ENCODE measurements at places on chromosomes 16 and 17.

DNA sequence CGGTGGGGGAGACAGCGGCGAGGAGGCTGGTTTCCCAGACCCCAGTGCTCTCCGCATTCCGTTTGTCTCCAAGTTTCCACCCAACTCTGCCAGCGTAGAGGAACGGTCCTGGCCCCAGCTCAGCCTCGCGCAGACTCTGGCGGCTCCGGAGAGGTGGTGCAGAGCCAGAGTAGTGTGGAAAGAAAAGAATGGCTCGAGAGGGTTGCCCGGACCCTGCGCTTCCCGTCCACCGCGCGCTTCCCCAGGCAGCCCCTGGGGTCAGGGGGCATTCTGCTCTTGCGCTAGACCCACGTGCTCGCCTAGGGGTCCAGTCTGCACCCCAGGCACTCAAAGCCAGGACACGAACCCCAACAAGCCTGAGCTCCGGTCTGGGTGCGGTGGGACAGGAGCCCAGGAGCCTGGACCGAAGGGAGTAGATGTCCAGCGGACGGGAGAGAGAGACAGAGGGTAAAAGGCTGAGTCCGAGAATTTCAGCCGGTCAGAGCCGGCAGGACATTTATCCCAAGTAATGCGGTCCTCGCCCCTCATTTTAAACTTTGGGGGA, 3.8 kb downstream of the PMP22 start:
- no peak for DNase-seq

DNA sequence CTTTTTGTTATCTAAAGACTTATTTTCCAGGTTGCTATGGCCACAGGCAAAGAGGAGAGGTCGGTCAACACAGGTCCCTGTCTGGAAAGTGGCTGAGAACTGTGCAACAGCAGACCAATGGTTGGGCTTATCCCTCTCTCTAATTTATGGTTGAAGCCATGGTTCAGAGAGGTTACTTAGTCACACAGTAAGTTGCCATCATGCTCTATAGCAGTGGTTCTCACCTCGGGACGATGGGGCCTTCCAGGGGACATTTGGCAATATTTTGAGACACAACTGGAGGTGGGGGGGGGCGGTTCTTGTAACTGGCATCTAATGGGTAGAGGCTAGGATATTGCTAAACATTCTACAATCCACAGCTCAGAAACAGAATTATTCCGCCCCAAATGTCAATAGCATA, 842 bp upstream of the LDAF1 start:
- no peak for DNase-seq

GRCh38 chr16:56325956-56326355, 99.4 kb downstream of the AMFR start:
- DNase-seq: no peak

DNA sequence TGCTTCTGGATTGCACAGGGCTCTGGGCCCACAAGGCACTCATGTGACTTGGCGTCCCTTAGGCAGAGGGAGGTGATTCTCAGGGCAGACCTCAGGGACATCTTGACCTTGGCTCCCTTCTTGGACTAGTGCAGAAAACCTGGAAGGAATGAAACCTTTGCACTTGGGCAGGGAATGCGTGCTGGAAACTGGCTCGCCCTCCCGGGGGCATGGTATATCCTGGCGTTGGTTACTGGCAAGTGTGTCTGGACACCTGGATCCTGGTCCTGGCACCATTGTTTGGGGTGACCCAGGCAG, 63.5 kb upstream of the LGALS9 start:
- no peak for DNase-seq

DNA sequence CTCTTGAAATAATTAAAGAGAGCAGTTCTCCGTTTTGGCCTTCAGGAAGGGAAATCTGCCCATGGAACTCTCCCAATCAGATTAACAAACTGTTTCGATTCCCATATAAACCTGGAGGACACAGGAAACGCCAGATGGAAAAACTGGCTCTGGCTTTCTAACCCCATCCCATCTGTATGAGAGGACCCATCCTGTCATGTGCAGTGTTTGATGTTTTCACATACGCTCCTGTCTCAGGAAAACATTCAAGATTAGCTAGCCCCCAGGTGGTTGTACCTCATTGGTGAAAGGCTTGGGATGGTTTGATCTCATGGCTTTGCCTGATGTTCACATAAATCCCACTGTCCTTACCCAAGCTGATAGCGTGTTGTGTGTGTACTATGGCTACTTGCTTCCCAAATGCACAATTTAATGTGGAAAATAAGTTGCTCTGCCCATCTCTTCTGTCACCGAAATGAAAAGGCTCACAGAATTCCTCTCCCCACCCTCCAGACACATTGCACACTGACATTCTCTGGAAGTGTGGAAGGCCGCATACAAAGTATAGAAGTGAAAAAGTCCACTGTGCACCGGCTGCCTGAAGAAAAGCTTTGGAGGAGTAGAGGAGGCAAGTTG, 18.2 kb upstream of the ERN1 start:
- no peak for DNase-seq

- no peak for DNase-seq
These were observed 45.5 kb upstream of the TNRC6A start for GRCh38 chr16:24683847-24684493.

GRCh38 chr17:79414063-79414792, 196.6 kb downstream of the RBFOX3 start:
- no peak for DNase-seq

- no peak for DNase-seq
These were observed 47.0 kb upstream of the FBXO47 start for GRCh38 chr17:39014044-39014794.

- no peak for DNase-seq
These were observed 816.9 kb downstream of the CDH11 start for GRCh38 chr16:64304951-64305350.

- no peak for DNase-seq
These were observed 24.0 kb upstream of the SSTR5 start for GRCh38 chr16:1048442-1049112.

- DNase-seq: no peak
These were observed 2.3 kb downstream of the SHISA9 start for GRCh38 chr16:12903407-12904328.

- peak; percentile 42 for DNase-seq
These were observed 804 bp downstream of the BORCS6 start for GRCh38 chr17:8189041-8189710.

- no peak for DNase-seq
These were observed 147.0 kb upstream of the TNRC6C start for GRCh38 chr17:77811521-77811920.

- DNase-seq: no peak
These were observed 22.6 kb upstream of the PMP22 start for GRCh38 chr17:15287538-15288267.

- no peak for DNase-seq
These were observed 23.0 kb downstream of the TSPOAP1 start for GRCh38 chr17:58305626-58306025.

DNA sequence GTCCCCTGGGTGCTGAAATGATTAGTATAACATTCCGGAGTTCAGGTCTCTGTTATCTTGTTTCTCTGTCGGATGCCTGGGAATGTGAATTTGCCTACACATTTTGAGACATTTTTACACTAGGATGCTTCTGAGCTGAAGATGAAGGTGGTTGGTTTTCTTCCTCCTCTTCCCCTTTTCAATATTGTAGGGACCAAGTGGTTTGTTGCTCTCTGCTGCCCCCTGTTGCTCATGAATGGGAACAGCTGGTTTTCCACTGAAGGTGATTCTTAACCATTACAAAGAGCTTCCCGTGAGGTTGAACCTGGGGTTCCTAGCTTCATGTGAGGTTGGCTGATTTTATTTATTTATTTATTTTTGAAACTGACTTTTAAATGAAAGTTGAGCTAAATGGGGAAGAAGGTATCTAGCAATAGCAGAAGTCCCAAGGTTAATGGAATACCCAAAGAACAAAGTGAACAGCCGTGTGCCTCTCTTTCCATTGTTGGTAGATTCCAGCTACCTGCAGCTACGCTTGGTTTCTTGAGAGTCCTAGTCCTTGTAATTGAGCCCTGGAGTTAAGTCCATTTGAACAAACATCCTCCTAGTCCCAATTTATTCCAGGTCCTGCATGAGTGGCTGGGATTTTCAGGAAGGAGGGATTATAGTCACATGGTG, 983.9 kb upstream of the EEF2KMT start:
- DNase-seq: no peak

GRCh38 chr16:57562066-57562465, 19.6 kb downstream of the ADGRG5 start:
- DNase-seq: no peak

DNA sequence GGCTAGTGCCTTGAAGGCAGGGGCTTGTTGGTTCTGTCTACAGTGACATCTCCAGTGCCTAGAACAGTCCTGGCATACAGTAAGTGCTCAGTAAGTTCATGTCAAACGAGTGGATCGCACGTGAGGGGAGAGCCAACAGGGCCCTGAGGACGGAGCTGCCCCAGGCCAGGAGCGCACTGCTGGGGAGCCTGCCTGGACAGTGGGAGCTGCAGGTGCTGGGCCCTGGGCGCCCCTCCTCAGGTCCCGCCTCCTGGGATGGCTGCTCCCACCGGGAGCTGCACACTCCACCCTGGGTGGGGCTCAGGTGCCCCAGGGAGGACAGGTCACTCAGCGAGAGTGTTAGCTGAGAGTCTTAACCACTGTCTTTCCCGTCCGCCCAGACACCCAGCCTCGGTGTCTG, 1.8 kb downstream of the EVPL start:
- DNase-seq: no peak

GRCh38 chr16:28596840-28597691, at the start of gene SULT1A2:
Gene SULT1A2, minus strand, starts transcription at chr16:28597050. Its CDS starts 1,120 bp downstream, at chr16:28595930.
- DNase-seq: no peak

DNA sequence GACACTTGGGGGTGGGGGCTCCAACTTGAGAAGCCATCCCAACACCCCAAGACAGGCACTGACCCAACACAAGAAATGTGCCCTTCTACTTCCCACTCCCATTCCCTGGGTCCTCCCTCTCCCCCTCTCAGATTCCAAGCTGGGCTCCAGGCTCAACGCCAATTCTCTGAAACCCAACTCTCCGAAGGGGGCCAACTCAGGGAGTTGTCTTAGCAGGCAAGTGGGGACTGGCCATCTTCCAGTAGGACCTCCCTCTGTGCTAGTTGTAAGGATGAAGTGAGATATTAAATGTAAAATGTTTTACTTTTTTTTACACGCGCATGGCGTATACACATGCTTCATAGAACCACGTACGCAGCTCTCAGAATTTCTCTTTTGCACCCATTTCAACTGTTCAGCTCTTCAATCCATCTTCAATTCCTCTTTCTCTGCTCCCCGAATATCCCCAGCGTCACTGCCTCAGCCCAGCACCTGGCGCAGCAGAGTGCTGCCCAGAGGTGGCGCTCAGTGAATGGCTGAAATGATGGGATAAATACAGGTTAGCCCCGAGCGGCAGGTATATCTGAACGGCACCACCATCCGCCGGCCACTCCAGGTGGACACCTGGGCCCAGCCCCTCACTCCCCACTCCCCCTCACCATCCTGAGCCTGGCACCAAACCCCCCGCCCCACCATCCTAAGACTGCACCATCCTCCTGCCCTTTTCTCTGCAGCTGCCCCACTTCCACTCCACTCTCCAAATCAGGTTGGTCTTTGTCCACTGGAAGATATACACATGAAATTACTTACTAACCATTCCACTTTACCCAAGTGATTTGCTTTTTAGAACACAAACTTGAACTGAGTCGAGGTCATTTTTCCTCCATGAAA, 43.9 kb upstream of the TNRC6C start:
- no peak for DNase-seq

DNA sequence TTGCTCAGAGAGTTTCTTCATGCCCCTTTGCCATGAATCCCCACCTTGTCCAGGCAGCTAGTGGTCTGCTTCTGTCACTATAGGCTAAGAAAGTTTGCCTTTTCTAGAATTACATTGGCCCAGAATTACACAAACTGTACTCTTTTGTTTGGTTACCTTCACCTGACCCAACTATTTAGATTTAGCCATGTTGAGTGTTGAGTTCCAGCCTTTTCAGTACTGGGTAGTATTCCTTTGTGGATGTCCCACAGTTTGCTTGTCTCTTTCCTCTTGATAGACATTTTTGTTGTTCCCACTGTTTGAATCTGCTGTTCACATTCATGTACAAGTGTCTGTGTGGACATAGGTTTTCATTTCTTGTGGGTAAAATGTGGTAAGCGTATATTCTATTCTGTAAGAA, 22.3 kb downstream of the USP10 start:
- DNase-seq: no peak

DNA sequence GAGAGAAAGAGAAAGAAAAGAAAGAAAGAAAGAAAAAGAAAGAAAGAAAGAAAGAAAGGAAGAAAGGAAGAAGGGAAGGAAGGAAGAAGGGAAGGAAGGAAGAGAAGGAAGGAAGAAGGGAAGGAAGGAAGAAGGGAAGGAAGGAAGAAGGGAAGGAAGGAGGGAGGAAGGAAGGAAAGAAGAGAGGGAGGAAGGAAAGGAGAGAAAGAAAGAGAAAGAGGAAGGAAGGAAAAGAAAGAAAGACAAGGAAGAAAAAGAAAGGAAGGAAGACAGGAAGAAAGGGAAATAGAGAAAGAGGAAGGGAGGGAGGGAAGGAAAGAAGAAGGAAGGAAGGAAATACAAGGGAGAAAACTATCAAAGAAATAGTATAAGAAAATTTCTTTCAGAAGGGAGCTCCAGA, 7.2 kb upstream of the KRTAP4-7 start:
- no peak for DNase-seq

DNA sequence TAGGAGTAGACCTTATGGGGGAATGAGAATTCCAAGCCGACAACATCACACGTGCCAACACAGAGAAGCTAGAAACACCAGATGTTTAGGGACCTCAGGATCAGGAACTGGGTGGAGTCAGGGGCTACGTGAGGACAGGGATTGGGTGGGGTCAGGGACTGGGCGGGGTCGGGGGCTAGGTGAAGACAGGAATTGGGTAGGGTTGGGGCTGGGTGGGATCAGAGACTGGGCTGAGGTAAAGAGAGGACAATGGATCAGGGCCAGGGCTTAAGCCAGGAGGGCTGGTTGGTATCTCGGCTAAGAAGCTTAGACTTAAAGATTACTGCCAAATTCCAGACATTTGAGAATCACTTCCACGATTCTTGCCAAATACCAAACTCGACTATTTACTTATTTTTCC, 11.6 kb downstream of the TEKT5 start:
- DNase-seq: no peak

GRCh38 chr17:56599566-56599965, 6.1 kb downstream of the NOG start:
- no peak for DNase-seq

DNA sequence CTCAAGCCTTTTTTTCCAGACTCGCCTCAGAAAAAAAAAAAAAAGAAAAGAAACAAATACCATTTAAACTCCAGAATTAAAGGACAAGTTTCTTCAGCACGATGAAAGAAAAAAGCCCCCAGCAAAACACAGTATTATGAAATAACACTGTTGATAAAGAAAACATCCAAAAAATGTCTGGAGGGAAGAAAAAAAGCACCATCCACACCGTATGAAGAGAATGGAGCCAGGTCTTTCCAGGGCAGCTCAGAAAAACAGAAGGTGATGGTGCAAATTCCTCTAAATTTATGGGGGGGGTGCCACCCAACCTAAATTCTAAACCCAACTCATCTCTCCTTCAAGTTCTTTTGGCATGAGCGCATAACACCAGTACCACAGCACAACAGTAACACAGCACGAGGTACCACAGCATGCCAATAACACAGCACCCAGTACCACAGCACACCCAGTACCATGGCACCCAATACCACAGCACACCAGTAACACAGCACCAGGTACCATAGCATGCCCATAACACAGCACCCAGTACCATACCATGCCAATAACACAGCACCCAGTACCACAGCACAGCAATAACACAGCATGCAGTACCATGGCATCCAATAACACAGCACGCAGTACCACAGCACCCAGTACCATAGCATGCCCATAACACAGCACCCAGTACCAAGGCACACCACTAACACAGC, 19.0 kb downstream of the AXIN1 start:
- no peak for DNase-seq
